AG08395 (cell line): ENCODE measurements at places on chromosomes 7 and 10.

GRCh38 chr10:102949916-102950315 is 31.8 kb downstream of the CNNM2 start:
- DNase-seq = no peak

- DNase-seq = peak; percentile 83
Measured at GRCh38 chr10:25080880-25081581, 64.6 kb downstream of the THNSL1 start.

DNA sequence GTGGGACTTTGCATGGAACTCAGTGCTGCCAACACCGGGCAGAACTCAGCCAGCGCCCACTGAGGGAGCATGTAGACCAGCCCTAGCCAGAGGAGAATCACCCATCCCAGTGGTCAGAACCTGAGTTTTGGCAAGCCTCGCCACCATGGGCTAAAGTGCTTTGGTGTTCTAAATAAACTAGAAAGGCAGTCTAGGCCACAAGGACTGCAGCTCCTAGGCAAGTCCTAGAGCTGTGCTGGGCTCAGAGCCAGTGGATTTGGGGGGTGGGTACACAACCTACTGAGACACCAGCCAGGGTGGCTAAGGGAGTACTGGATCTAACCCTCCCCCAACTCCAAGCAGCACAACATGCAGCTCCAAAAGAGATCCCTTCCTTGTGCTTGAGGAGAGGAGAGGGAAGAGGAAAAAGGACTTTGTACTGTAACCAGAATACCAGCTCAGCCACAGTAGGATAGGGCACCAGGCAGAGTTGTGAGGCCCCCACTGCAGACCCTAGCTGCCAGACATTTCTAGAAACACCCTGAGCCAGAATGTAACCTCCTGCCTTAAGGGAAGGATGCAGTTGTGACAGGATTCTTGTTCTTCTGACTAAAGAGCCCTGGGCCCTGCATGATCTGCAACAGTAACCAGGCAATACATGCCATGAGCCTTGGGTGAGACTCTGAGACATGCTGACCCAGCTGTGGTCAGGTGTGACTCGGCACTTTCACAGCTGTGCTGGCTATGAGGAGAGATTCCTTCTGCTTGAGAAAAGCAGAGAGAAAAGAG is 24.4 kb downstream of the GSDME start:
- peak; percentile 48 for DNase-seq

- DNase-seq = no peak
Measured at GRCh38 chr7:71987200-71987767, 424.9 kb downstream of the CALN1 start.

DNA sequence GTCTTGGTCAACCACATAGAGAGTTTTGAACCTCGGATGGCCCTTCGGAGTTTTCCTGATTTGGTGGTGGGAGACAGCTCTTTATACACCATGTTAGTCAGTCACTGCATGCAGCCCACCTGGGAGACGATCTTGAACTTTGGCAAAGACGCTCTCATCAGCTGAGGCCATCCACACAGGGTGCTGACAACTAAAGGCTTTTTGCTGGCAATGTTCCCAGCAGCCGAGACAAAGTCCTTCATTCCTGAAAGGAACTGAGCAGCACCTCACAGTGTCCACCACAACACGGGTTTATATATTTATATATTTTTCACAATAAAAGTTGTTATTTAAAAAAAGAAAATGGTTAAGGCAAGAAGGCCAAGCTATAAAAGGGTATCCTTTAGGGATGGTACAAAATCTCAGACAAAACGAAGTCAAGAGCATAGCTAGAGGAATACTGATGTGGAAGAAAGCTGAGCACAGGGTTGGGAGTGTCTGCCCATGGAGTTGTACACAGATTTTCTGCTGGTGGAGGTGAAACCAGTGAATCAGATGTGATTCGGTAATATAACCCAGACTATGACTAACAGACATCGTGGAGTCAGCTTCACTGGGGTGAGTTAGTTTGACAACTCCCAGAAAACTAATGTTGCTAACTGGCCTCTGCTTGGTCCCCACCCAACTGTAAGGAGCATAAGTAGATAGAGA is 27.4 kb upstream of the CAPZA2 start:
- DNase-seq = peak; percentile 46

DNA sequence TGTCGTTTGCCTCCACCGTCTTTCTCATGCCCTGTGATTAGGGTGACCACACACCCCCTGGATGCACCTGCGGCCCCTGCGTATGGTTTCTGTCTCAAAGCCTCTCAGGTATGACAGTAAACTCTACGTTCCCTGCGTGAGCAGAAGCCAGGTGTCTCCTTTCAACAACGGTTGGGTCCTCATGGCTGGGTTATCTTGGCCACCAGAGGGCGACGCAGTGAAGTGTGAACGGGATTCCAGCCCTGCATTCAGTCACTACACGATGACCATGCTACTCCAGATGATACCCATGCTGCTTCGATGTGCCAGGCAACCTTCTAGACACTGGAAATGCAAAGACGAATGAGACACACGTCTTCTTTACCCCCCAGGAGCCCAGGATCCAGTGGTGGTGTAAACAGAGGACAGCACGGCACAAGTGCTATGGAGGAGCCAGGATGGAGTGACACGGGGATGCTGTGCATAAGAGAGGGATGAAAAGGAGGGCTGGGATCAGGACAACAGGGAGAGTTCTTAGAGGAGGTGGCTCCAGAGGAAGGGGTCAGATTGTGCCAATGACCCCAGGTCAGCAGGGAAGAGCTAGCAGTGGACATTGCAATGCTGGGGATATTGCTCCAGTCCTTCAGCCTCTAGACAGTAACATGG is 228.1 kb upstream of the PFKP start:
- DNase-seq = no peak

- DNase-seq = no peak
Measured at GRCh38 chr7:75727881-75728593, 10.7 kb downstream of the HIP1 start.

- no peak for DNase-seq
Measured at GRCh38 chr7:79376299-79377025, 77.0 kb downstream of the MAGI2 start.

- DNase-seq = no peak
Measured at GRCh38 chr7:738723-739454, 11.8 kb upstream of the PRKAR1B start.

DNA sequence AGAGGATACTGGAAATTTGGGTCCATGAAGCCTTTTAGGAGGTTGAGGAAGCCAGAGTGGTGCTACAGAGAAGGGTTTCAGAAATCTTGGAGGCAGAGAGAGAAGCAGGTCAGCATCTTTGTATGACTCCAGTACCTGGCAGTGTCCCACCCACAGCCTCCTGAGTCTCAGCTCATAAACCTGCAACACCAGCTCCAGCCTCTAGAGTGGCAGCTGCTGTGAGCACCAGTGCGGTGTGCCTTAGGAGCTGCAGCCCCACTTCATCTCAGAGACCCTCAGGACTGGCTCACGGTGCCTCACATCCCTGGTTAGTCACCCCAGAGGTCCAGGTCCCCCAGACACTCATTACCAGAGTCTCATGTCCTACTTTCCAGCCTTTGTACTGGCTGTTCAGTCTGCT is 84.8 kb upstream of the PRKAR2B start:
- no peak for DNase-seq

DNA sequence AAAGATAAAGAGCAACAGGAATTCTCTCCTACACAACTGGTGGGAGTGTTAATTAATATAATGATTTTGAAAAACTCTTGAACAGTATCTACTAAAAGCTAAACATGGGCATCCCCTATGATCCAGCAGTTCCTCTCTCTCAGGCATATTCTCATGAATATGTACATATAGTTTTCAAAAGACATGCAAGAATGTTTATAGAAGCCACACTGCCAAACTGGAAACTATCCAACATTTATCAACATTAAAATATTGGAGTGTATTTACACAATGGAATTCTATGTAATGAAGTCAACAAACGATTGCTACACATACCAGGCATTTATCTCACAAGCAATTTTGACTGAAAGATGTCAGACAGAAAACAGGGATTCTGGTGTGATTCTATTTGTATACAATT is 404.5 kb upstream of the ANKRD30A start:
- no peak for DNase-seq

GRCh38 chr7:23216021-23216420 is 30.6 kb upstream of the GPNMB start:
- DNase-seq = no peak

GRCh38 chr7:148905093-148905666 is 21.1 kb upstream of the EZH2 start:
- no peak for DNase-seq

- no peak for DNase-seq
Measured at GRCh38 chr7:150410680-150411346, 31.7 kb downstream of the ZNF775 start.

- no peak for DNase-seq
Measured at GRCh38 chr10:89550509-89550908, 15.1 kb upstream of the SLC16A12 start.

DNA sequence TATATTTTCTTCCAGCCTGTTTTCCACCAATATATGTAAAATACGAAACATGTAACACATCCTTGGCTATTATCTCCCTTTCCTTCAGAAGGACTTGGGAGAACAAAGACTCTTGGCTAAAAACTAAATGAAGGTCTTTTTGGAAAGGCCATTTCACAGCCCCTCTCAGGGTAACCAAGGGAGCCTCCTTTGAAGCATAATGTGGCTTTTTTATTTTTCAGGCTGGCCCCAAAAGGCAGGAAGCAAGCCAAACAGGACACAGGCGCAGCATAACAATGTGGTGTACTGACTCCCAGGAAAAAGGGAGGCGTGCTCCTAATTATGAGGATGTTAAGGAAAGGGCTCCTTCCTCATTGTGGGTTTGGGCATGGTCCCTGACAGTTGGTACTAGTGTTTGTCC is 30.3 kb upstream of the CCSER2 start:
- no peak for DNase-seq

GRCh38 chr7:77391230-77391629 is 24.9 kb downstream of the GSAP start:
- no peak for DNase-seq

GRCh38 chr10:76150139-76150875 is 718.9 kb downstream of the LRMDA start:
- no peak for DNase-seq

- DNase-seq = peak; percentile 21
Measured at GRCh38 chr10:128268015-128268722, 141.9 kb upstream of the MKI67 start.

DNA sequence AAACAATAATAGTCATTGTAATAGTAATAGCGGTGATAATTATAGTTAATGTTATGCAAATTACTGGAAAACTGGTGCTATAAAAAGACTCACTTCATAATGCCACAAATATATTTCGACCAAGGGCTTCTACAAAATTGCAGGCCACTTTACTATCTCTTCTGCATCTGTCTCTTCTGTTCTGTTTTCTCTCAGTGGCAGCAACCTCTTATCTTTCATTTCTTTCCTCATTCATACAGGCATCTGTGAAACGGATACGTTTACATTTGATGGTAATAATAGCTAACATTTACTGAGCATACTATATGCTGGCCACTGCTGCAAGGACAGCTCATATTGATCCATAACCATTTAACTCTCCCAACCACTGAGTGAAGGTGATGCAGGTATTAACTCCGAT is 537.4 kb upstream of the PFKP start:
- DNase-seq = no peak

- no peak for DNase-seq
Measured at GRCh38 chr7:55066938-55067337, 48.1 kb downstream of the EGFR start.

GRCh38 chr10:132519382-132520176 is 18.0 kb upstream of the INPP5A start:
- DNase-seq = no peak

GRCh38 chr10:112985690-112986543 is 35.9 kb downstream of the TCF7L2 start:
- DNase-seq = peak; percentile 44

DNA sequence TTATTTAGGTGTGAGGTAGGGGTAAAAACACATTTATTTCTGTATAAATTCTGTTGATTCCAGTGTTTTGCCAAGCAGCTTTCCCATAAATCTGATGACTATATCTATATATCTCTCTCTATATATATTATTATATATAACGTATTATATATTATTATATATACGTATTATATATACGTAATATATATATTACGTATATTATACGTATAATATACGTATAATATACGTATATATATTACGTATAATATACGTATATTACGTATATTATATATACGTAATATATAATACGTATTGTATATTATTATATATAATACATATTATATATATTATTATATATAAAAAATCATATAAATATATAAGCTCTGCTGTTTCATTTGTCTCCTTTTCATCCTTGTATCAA is 163.5 kb downstream of the GPR158 start:
- DNase-seq = no peak

- no peak for DNase-seq
Measured at GRCh38 chr7:128855559-128855958, 7.1 kb upstream of the ATP6V1F start.

DNA sequence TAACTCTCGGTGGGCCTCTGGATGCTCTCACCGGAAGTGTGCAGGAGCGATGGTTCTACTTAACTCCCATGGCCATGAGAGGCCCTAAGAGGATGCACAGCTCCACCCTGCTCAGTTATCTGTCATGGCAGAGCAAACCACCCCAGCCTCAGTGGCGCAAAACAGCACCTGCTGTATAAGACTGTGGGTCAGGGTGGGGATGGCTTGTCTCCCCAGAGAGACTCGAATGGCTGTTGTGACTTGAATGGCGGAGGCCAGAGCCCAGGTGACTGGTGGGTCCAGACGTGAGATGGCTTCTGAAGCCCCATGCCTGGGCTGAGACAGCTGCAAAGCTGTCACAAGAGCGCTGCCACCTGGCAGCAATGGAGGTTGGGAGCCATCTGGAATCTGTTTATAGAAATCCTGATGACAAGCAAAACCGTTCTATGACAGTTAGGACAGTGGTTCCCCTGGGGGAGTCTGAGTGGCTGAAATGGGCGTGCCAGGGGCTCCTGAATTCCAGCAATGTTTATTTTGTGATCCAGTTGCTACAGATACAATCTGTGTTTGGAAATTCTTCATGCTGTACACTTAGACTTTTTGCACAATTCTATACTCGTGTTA is 490.5 kb downstream of the TCERG1L start:
- no peak for DNase-seq

DNA sequence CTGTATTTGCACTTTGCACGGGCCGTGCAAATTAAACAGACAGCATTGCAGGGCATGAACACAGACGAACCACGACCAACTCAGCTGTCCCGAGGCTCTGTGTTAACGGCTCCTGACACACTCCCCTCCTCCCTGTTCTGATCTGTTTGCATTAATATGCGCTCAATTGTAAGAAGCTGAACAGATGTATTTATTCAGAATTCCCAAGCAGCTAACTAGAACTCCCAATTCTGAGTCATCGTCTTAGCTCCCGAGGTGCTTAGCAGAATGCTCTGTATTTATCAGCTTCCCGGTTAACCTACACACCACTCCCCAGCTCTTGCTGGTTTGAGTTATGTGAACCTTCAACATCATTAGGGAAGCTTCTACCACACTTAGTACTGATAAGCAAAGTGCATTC is 286.4 kb downstream of the PTPRN2 start:
- no peak for DNase-seq

GRCh38 chr7:13174991-13175390 is 487.6 kb downstream of the ARL4A start:
- no peak for DNase-seq

- DNase-seq = no peak
Measured at GRCh38 chr7:46739518-46740234, 818.6 kb upstream of the IGFBP3 start.
